ENCODE measurements at places on chromosomes 4 and X. TPM values are rescaled to one million over a fixed set of nuclear protein-coding genes. Genes with fewer than 3 reads are reported as not detected.

- H3K4me3 ChIP-seq, result no peak overlapping the region
- no peak overlapping the region for H3K27ac ChIP-seq
- no peaks in the 10 kb centered on the region for H3K36me3 ChIP-seq
Observed at GRCh38 chr4:175705407-175705806, 106.7 kb downstream of the GPM6A start.

SYN1 gene
- total RNA-seq, result 0.26 TPM

GRCh38 chr4:17476853-17477252, 35.0 kb downstream of the QDPR start:
- H3K27ac ChIP-seq, result no peak overlapping the region
- no peak for DNase-seq
- no peaks in the 10 kb centered on the region for H3K27me3 ChIP-seq
- H3K4me1 ChIP-seq, result no peaks in the 10 kb centered on the region

SORBS2 gene
- total RNA-seq, result 218 TPM

IL2RG gene
- 0.52 TPM for total RNA-seq

DNA sequence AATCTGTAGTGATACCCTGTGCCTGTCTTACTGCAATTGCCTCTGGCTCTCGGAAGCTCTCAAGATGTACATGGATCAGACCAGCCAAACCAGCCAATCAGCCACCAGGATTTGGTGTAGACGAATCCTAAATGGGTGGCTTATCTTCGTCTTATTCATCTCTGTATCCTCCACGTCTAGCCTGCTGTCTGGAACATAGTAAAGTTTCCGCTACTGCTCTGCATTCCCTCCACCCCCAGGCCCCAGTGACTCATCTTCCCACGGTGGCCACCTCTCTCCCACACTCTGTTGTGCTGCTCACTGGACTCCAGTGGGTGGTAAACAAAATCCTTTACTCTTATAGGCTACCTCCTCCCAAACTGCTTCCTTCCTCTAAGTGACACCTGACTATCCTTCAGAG, 37.8 kb downstream of the SEPTIN6 start:
- peaks cover 12% of the 10 kb centered on the region for H3K4me1 ChIP-seq
- H3K36me3 ChIP-seq, result no peaks in the 10 kb centered on the region
- DNase-seq, result no peak
- H3K4me3 ChIP-seq, result no peak overlapping the region
- H3K27ac ChIP-seq, result no peak overlapping the region

DNA sequence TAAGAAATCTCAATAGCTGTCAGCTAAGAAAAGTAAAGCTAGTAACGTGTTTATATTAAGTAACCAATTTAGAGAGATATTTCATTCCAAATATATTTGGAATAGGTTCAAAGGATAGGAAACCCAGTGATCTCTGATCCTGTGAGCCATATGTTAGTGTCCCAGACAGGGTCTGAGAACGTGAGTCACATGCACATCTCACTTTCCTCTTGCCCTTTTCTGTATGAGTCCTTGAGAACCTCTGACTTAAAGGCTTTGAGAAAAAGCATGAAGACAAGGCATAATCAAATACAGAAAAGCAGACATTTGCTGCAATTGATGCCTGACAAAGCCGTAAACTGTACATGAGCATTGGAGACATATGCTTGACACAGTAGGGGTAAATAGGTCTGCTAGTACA, 655.1 kb upstream of the ADGRL3 start:
- no peaks in the 10 kb centered on the region for H3K4me1 ChIP-seq
- no peak overlapping the region for H3K27ac ChIP-seq
- no peak for DNase-seq
- H3K36me3 ChIP-seq, result no peaks in the 10 kb centered on the region

DNA sequence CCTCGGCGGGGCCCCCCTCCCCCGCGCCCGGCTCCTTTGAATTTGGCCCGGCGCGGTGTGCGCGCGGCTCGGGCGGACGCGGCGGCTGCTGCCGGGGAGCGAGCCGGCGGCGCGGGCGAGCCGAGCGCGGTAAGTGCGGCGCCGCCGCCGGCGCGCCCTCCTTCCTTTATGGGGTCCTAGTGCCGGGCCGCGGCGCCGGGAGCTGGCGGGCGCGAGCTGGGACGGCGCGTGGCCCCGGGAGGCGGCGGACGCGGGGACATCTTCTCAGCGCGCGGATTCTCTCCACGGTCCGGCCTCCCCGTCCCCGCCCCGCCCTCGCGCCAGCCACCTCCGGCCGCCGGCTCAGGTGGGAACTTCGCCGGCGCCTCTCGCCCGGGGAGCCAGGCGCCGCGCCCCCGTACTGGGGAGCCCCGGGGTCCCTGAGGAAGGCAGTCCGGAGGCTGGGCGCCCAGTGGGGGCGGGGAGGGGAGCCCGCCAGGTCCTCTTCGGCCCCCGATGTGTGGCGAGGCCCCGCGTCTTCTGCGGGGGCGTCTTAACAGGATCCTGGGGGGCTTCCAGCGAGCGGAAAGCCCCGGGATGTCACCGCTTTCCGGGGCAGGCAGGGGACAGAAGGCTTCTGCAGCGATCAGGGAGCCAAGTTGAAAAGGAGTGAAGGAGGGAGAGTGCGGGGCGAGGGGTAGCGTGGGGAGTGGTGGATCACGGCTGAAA, 98.4 kb upstream of the TENM3 start:
- H3K4me1 ChIP-seq, result peaks cover 27% of the 10 kb centered on the region
- H3K27ac ChIP-seq, result no peak overlapping the region
- H3K4me3 ChIP-seq, result peak overlapping the region; percentile 62
- no peaks in the 10 kb centered on the region for H3K36me3 ChIP-seq
- no peak for DNase-seq

BMPR1B gene
- total RNA-seq, result 0.99 TPM

DNA sequence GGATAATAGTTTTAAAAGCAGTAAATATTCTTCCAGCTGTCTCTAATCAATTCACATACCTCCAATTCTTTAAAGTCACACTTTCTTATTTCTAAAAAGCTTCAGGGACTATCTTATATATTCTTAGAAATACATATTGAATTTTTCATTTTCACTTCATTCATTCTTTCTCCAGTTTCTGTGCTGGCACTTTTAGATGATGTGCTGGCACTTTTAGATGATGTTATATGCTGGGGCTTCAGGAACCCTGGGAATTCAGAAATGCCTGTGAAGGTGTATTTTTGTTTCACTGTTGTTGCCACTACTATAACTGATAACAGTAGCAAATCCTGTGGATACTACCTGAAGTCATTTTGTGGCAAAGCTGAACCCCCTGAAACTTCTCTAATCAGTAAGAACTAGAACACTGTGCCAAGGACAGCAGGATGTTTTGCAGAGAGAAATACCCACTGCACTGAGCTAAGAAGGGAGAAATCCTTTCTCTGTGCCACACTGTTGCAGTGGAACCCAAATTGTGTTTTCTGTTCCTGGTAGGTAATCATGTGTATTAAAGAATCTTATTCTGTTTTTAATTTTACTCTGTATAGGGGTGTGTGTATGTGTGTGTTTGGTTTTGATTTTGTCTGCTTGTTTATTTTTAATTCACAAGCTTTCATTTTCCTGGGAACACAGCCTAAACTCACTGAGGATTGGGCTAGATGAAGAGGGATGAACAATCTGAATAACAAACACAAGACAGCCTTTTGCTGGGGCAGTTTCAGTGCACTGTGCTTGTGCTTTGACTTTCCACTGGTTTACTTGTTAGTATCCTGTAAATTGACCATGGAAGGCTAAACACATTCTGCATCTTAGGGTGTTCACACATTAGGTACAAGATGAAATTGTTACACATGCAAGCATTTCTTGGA, 898.3 kb downstream of the CCSER1 start:
- H3K27ac ChIP-seq, result no peak overlapping the region
- H3K27me3 ChIP-seq, result no peaks in the 10 kb centered on the region
- no peaks in the 10 kb centered on the region for H3K36me3 ChIP-seq
- no peak overlapping the region for H3K4me3 ChIP-seq
- no peak for DNase-seq
- no peaks in the 10 kb centered on the region for H3K4me1 ChIP-seq

- no peaks in the 10 kb centered on the region for H3K4me1 ChIP-seq
- no peaks in the 10 kb centered on the region for H3K36me3 ChIP-seq
- H3K27me3 ChIP-seq, result no peaks in the 10 kb centered on the region
- H3K4me3 ChIP-seq, result no peak overlapping the region
Observed at GRCh38 chr4:82276332-82276640, 97.5 kb downstream of the HNRNPD start.

USP51 gene
- total RNA-seq, result 0.99 TPM

DNA sequence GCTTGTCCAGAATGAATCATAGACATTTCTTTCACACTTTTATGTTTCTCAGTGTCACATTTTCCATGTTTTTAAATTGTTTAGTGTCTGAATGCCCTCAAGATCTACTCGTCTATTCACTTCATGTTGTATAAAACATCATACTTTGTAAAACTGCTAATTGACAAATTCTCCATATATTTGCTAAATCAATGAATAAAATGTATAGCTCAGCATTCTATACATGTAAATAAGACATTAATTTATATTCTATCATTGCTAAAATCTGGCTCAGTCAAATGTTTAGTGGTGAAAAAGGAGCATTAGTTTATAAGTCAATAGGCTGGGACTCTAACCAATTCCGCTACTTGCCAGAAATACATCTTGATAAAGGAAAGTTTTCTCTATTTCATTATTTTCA, 379.6 kb downstream of the NAF1 start:
- H3K27ac ChIP-seq, result no peak overlapping the region
- no peaks in the 10 kb centered on the region for H3K4me1 ChIP-seq
- H3K36me3 ChIP-seq, result no peaks in the 10 kb centered on the region
- no peak overlapping the region for H3K4me3 ChIP-seq
- no peaks in the 10 kb centered on the region for H3K27me3 ChIP-seq
- DNase-seq, result no peak

DNA sequence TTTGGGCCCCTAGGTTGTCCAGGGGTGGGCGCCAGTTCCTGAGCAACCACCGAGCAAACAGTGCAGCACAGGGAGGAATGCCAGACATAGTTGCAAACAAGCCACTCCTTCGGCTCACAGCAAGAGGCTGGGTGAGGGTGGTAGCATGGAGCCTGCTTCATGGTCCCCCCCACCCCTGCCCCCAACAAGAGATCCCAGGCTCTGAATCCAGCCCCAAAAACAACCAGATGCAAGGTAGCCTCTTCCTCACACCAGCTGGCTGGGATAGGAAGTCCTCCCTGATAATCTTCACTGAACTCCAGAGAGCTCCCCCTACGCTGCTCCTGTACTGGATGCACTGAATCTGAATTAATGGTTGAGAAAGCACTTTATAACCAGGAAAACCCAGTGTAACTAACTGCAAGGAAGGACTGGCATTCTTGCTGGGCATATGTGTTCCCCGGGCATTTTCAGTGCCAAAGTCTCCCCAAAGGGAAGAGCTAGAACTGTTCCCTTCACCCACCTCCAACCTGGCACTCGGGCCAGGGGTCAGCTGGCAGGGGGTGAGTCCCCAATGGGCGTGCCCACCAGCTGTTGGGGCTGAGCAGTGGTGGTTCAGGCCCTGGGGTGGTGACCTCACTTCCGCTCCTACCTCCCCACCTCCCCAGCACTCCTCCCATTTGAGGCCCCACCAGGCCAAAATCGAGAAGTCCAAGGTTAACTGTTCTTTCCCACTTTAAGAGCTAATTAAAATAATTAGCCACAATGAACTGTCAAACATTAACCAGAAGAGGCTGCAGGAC, 1.5 kb downstream of the ELF4 start:
- no peak overlapping the region for H3K4me3 ChIP-seq
- no peak overlapping the region for H3K27ac ChIP-seq
- no peak for DNase-seq
- no peaks in the 10 kb centered on the region for H3K27me3 ChIP-seq
- no peaks in the 10 kb centered on the region for H3K36me3 ChIP-seq
- H3K4me1 ChIP-seq, result no peaks in the 10 kb centered on the region

DNA sequence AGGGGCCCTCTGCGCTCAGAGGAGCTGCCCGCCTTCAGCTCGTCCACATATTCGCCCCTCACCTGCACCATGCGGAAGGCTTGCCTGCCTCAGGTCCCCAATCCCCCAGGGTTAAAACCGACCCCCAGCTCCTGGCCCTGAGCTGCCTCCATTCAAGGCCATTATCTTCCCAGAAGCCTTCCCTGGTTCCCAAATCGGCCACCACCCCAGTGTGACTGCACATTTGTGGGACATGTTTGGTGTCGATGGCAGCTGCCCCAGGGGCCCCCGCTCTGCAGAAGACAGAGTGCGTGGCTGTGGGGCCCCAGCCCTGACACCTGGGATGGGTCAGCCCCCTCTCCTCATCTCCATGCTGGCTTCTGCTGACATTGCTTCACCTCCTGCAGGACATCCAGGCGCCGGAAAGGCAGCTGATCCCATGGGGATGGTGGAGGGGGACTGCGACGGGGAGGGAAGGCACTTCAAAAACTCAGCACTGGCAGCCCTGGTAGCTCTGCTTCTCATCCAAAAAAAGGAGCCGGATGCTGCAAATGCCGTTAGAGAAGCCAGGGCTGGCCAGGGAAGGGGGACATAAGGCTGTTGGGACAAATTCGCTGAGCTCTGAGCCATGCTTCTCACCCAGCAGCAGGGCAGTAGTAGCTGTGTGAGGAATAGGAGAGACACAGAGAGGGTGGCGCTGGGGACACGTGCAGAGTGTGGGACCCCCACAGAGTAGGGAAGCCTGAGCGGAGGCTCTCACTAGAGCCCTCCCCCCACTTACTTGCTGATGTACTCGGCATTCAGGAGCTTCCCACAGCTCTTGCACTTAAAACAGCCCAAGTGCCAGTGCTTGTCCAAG, 78.5 kb downstream of the ABLIM2 start:
- no peaks in the 10 kb centered on the region for H3K36me3 ChIP-seq
- no peaks in the 10 kb centered on the region for H3K4me1 ChIP-seq
- no peaks in the 10 kb centered on the region for H3K27me3 ChIP-seq
- no peak overlapping the region for H3K27ac ChIP-seq
- H3K4me3 ChIP-seq, result no peak overlapping the region

DNA sequence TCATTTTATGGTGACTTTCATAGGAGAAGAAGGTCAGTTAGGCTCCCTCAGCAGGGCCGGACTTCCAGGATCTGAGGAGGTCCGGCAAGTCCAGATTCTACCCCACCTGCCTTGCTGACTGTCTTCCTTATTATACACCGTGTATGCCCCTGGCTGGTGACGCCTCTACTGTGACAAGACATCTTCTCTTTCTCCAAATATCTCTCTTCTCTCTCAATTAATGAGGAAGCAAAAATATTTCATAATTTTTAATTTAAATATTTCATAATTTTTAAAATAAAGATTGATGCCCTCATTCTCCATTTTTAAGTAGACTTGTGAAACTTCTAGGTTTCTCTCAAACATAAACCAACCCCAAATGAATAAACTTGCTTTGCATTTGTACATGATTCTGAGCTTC, 202.5 kb downstream of the NSUN7 start:
- no peak overlapping the region for H3K4me3 ChIP-seq
- no peaks in the 10 kb centered on the region for H3K27me3 ChIP-seq
- no peak for DNase-seq
- no peaks in the 10 kb centered on the region for H3K4me1 ChIP-seq
- no peak overlapping the region for H3K27ac ChIP-seq

GRCh38 chr4:30866907-30867306, 146.7 kb downstream of the PCDH7 start:
- no peak overlapping the region for H3K4me3 ChIP-seq
- no peaks in the 10 kb centered on the region for H3K27me3 ChIP-seq
- peaks cover 4% of the 10 kb centered on the region for H3K4me1 ChIP-seq
- no peak for DNase-seq

GRCh38 chr4:104973708-104974107, 173.0 kb upstream of the TET2 start:
- H3K4me1 ChIP-seq, result no peaks in the 10 kb centered on the region
- no peaks in the 10 kb centered on the region for H3K27me3 ChIP-seq
- H3K36me3 ChIP-seq, result no peaks in the 10 kb centered on the region
- no peak overlapping the region for H3K4me3 ChIP-seq
- no peak for DNase-seq

GRCh38 chr4:187171706-187172339, 448.2 kb upstream of the FAT1 start:
- no peak overlapping the region for H3K27ac ChIP-seq
- no peaks in the 10 kb centered on the region for H3K27me3 ChIP-seq
- no peak for DNase-seq
- no peaks in the 10 kb centered on the region for H3K36me3 ChIP-seq
- H3K4me3 ChIP-seq, result no peak overlapping the region

Measured in body of pancreas (tissue), 4 donors.